ENCODE measurements at places on chromosomes 5 and 9. TPM values are rescaled to one million over a fixed set of nuclear protein-coding genes. Genes with fewer than 3 reads are reported as not detected.

DNA sequence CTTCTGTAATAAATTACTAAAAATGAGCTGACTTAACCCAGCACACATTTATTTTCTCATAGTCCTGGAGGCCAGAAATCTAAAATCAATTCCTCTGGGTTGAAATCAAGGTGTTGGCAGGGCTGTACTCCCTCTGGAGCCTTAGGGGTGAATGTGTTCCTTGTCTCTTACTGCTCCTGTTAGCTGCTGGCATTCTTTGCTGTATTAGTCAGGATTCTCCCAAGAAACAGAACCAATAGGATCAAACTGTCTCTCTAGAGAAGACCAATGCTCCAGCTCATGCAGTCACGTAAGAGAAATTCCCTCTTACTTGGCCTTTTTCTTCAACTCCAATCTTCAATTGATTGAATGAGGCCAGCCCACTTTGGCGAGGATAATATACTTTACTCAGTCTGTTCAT is 15.3 kb upstream of the CD180 start:
- no peak for DNase-seq

DNA sequence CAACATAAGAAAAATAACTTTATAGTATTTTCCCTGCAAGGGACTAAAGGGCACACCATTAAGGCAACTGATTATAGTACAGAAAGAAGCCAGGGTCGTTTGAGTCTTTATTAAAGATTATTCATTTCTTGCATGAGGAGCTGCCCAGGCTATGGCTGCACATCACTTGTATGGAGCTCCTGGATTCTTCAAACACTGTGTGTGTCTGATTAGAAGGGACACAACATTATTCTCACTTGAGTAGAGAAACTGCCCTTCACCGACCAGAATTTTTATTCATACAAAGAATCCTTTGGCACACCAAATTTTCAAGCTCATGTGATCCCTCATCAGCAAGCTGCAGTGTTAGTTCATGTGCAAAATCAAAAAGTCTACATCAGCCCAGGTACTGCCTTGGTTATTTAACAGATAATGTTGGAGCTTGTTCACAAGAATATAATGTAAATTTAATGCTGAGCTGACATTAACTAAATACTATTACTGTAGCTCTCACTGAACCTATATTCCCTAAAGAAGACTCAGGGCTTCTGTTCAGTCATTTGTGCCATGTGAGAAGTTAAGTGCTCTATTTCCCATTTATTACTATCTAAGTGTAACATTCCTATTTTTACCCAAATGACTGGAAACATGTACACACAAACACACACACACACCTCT is 9.9 kb downstream of the C5orf63 start:
- DNase-seq = no peak

DNA sequence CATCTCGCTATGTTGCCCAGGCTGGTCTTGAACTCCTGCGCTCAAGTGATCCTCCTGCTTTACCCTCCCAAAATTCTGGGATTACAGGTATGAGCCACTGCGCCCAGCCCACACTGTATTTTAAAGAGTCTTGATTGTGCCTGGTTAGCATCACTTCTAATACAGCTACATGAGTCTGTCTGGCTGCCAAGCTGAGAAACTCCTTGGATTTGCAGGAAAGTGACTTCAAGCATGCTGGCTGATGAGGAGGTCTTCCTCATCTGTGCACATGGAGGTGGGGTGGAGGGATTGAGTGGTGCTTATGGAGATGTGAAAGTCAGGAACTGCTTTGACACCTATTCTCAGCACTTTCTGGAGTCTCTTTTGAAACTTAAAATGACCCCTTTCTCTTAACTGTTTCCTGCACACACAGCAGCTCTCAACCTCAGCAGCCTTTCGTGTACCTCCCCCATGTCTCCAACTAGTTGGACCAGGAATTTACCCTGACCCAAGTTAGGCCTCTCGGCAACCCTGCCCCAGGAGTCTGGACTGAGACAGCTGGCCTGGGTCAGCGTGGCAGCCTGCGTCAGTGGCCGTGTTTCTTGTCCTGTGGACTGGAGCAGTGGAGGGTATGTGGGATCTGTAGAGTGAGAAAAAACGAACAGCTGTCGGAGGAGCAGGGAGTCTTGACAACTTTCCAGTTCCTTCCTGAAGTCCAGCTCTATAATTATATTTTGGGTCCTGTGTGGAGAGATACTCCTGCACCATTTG is 72.5 kb downstream of the ACER2 start:
- no peak for DNase-seq

Gene SCGB3A2
- 57.3 TPM for total RNA-seq

- no peak for DNase-seq
Measured at GRCh38 chr9:8188723-8189407, 389.3 kb upstream of the DMAC1 start.

DNA sequence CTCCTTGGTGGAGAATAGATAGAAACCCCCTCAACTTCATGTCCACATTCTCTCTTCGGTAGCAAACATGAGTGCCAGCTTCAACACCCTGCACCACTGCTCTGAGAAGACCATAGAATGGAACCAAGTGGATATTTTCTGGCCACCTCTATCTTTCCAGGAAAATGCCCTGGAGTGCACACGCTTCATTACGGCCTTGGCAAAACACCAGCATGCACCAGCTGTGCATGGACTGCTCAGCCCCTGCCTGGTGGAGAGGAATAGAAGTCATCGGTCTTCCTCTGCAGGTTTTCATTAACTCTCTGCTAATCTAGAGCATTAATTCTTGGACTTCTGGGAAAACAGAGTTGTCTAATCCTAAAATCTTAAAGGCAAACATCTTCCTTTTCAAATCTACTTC is 211.6 kb upstream of the TMEM161B start:
- DNase-seq = no peak

Gene SLC27A6
- 3.6 TPM for total RNA-seq

Gene RNF180
- total RNA-seq = 2.7 TPM

Gene CDKN2B-AS1
- total RNA-seq = 0.21 TPM

GRCh38 chr9:109766351-109766750 is 13.6 kb upstream of the PALM2AKAP2 start:
- DNase-seq = no peak

DNA sequence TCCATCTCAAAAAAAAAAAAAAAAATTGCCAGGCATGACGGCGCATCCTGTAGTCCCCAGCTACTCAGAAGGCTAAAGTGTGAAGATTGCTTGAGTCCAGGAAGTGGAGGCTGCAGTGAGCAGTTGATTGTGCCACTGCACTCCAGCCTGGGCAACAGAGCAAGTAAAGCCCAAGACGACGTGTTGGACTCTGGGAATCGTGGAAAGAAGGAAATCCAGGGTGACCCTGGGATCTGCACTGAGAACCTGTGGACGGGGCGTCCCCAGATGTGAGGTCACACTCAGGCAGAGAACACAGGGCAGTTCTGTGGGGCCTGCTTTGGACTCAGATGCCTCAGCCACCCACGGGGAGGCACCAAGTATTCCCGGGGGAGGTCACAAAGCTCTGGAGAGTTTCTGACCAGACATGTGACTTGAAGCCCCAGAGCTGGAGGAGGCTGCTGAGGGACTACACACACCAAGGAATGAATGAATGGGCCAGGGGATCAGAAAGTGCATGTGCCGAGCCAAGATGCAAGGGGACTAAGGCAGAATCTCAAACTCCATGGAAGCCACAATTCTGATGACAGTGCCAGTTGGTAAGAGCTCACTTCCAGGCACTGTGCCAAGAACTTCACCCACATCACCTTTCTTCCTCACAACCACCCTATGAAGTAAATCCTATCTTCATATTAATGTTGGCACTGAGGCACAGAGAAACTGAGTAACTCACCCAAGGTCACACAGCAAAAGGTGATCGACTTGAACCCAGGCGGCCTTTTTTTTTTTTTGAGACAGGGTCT is 12.9 kb downstream of the DYNC2I2 start:
- no peak for DNase-seq

DNA sequence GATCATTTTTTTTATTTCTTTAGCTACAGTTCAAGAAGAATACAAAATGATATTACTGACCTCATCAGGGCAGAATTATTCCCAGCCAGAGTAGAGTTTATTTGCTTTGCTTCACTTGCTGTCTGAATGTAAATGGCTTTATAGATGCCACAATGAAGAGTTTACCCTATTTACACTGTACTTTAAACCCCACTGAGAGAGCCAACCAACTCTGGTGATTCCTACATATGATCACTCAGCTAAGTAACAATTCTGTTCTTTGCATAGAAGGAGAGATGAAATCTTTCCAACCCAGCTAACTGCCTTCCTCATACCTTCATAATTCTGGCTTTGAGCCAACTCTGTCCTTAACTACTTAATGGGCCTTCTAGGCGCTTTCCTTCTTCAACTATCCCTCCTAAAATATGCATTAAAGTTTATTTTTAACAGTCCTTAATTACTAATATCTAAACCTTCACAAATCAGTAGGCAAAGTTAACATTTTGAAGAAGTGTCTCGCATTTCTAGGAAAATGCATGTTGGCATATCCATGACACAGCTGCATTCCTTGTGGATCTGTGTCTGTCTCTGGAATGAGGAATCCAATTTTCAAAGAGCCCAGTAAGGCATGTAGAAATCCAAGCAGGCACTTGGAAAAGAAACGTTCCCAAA is 284.8 kb upstream of the GRAMD2B start:
- DNase-seq = no peak

DNA sequence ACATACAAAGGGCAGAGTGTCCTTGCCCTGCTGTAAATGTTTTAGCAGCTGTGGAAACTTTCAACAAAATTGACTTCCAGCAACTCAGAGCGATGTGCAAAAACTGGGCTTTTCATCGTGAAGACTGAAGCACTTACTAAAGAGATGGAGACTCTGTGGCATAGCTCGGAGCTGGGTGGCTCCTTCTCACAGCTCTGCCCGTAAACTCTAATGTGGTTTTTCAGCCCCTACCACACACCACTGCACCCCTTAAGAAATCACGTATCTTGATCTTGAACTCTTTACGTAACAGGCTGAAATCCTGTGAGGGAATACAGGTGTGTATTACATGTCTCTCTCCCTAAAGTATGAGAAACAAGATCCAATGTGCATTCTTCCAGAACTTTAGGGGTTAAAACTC is 124.4 kb downstream of the MEF2C start:
- DNase-seq = no peak

Gene KIF12
- 3.0 TPM for total RNA-seq

- no peak for DNase-seq
Measured at GRCh38 chr9:117268847-117269446, 145.9 kb downstream of the ASTN2 start.

GRCh38 chr5:178312880-178313282 is 80.3 kb upstream of the PHYKPL start:
- DNase-seq = no peak

Gene ADAMTS12
- 11.5 TPM for total RNA-seq

Gene WDR31
- 0.46 TPM for total RNA-seq

DNA sequence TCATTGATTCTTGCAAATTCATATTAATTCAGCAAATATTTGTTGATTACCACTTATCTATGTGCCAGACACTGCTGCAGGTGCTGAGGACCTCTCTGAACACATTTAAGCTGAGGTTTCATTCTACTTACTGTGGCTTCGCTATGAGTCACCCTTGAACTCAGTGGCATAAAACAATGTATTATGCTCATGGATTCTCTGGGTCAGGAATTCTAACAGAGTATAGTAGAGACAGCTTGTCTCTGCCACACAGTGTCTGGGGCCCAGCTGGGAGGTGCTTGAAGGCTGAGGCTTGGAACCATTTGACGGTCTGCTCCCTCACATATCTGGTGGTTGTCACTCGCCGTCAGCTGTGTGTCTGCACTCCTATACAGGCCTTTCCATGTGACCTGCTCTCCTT is 124.3 kb upstream of the NR3C1 start:
- no peak for DNase-seq

DNA sequence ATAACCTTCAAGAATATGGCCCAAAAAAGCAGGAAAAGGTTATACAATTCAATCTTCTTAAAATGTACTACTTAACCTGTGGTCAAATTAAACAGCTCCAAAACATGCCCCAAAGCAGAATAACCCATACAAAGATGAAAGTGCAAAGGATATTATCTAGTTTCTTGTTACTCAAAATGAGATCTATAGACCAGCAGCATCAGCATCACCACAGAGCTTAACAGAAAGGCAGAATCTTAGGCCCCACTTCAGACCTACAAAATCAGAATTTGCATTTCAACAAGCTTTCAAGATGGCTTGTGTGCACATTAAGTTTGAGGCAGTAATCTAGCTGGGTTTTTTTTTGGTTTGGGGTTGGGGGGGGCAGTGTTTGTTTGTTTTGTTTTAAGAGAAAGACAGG is 54.0 kb downstream of the SCAI start:
- no peak for DNase-seq

DNA sequence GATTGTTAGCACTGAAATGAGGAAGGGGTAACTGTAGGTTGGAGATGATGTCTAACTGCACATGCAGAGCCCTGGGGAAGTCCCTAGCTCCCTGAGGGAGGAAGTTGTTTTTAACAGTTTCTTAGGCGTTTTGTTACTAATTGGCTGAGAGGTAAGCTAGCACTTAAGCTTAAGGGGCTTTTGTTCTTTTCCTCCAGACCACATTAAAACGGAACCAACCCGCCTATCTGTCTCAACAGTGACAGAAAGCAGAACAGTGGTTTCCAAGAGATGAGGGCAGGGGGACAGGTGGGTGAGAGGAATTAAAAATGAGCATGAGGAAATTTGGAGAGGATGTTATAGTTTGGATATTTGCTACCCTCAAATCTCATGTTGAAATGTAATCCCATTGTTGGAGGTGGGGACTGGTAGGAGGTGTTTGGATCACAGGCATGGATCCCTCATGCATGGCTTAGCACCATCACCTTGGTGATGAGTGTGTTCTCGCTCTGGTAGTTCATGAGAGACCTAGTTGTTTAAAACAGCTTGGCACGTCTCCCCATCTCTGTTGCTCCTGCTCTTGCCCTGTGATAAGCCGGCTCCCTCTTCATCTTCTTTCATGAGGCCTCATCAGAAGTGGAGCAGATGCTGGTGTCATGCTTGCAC is 38.9 kb downstream of the LYRM7 start:
- DNase-seq = no peak

Gene KCNV2
- total RNA-seq = not detected

Gene PCDHB9
- total RNA-seq = 2.3 TPM

Gene SLC34A3
- total RNA-seq = 0.13 TPM

DNA sequence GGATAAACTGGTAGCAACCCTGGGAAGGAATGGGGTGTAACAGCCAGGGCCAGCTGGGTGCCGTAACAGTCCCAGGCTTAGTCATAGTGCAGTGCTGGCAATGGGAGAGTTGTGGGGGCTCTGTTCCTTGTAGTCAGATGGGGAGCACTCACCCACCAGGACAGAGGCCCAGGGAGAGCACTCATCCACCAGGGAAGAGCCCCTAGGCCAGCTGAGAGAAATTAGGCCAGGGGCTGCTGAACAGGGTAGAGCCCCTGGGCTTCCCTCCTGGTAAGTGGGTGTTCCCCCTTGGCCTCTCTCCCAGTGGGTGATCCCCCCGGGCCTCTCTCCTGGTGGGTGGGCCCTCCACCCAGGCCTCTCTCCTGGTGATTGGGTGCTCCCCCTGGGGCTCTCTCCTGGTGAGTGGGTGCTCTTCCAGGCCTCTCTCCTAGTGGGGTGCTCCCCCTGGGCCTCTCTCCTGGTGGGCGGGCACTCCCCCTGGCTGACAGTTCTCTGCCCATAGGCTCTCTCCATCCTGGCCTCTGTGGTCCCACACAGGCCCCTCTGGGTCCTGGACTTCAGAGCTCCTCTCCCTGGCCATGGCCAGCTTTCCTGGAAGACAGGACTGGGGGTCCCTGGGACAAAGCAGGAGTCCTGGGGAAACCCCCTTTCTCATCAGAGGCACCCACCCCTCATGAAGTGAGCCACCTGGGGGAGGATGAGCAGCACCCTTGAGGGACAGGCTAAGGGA is 13.4 kb downstream of the FGD3 start:
- DNase-seq = no peak
